ENCODE measurements at places on chromosomes 2 and 18.

DNA sequence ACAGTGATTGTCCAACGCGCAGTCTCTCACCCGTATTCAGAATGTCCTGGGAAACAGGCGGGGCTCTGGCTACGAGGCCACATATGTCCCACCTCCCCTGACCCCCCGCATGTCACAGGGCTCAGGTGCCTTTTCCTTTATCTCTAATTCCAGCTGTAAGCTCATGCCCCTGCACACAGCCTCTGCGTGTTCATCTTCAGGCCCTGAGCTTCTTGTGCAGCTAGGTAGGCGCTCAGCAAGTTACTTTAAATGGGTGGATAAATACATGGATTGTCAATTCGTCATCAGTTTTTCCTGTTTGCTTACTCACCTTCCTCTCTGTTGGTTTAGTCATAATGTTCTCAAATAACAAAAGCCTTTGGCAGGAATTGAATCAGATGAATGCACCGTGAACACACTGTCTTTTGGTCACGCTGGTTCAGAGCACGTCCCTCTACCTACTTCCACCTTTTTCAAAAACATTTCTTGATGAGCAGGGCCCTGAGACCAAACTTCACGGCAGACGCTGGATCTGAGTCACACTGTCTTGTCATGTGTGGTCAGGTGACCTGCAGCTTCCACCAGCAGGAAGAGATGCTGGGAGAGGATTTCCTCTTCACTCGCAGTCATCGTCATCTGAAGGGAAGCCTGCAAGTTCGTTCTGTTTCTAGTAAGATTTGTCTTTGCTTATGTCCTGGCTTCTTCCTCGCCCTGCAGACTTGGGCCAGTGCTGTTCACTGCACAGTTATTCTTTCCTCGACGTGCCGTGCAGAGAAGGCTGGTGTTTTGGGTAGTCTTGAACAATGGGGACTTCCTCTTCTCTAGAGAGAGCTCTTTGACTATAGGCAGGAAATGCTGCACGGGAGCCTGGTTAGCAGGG, 138.1 kb downstream of the PTGR3 start:
- DNase-seq = peak; percentile 59

DNA sequence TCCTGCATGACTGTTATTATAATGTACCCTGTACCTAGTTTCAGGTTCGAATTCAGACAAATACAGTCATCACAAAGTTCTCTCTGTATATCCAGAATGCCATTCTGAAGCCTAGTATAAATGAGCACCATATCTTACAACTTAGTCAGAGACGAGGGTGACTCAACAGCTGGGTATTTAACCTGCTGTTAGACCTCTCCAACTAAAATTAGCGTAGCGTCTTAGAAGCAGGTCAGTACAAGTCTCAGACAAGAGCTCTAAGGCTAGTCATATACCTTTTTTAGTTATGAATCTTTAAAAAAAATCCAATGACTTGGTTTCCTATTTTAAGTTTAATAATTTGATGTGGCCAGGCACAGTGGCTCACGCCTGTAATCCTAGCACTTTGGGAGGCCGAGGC, 74.1 kb downstream of the CABYR start:
- DNase-seq = peak; percentile 57

GRCh38 chr2:104896446-104896845, 42.5 kb downstream of the POU3F3 start:
- DNase-seq = no peak

DNA sequence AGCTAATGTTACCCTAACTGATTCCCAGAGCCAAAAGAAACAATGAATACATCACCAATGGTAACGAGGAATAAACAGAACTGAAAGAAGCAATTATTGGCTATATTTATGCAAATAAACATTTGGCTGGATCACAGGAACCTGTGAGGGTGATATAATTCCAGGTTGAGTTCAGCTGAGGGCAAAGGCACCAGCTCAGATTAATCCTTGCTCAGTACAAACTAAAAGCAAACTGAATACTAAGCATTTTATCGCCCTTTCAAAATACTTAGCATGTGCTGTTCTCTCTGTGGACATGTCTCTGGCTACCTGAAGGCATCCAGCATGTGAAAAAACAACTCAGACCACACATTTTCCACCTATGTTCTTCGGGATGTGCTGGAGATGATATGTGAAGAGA, 791.7 kb downstream of the METTL4 start:
- DNase-seq = no peak

DNA sequence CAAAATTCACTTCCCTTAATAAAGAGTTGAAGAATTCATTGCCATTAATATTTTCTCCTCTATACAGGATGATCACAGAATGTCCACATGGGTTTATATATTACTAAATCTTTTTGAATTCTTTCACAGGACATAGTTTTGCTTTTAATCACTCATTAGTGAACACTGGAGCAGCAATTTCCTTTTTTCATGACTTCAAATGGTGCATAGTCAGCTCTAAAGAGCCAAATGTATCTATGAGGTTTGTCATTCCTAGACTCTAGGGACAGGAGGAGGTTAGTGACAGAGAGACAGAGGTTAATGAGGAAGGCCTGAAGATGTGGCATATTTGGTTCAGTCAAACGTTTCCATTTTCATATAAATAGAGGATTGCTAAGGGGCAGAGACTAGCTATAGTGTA, 111.8 kb downstream of the FSHR start:
- DNase-seq = no peak

- DNase-seq = no peak
These were observed 44.1 kb upstream of the TTC39C start for GRCh38 chr18:23970161-23971096.

GRCh38 chr2:142868229-142868762, 9.2 kb upstream of the KYNU start:
- no peak for DNase-seq

- DNase-seq = peak; percentile 35
These were observed 43.3 kb downstream of the DDX1 start for GRCh38 chr2:15634846-15635490.

- DNase-seq = peak; percentile 60
These were observed 76.3 kb downstream of the DDX1 start for GRCh38 chr2:15667809-15668556.

- DNase-seq = no peak
These were observed 340.8 kb upstream of the SPHKAP start for GRCh38 chr2:228522276-228522675.

DNA sequence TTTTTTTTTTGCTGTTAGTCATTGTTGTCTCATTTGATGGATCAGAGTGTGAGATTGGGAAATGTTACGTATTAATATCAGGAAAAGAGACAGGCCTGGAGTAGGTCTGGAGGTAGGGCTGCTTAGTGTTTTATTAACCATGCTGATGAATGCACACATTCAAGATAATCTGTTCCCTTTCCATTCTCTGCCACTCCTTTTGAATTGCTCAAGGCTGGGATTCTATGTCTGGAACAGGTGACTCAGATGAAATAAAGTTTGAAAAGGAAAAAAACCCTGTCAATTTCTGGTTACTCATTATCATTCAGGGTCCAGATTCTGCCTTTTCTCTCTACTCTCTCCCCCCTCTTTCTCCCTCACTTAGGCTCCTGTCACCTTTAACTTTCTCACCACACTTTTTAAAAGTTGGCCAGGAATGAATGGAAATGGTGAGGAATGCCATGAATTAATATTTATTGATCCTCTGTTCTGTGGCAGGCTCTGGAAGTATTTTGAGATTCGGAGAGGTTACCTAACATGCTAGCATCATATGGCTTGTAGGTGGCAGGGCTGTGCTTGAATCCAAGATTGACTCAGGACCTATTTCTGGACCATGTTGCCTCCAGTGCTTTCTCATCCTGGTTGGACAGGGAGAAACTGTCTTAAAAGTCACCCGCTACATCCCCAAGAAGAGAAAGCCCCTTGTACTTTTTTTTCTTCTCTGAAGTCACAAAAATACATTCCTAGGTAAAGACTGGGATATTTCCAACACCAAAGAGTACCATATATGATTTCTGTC, 40.2 kb downstream of the MAP4K4 start:
- DNase-seq = peak; percentile 70

GRCh38 chr2:227025510-227025909, 138.5 kb downstream of the COL4A4 start:
- DNase-seq = no peak

DNA sequence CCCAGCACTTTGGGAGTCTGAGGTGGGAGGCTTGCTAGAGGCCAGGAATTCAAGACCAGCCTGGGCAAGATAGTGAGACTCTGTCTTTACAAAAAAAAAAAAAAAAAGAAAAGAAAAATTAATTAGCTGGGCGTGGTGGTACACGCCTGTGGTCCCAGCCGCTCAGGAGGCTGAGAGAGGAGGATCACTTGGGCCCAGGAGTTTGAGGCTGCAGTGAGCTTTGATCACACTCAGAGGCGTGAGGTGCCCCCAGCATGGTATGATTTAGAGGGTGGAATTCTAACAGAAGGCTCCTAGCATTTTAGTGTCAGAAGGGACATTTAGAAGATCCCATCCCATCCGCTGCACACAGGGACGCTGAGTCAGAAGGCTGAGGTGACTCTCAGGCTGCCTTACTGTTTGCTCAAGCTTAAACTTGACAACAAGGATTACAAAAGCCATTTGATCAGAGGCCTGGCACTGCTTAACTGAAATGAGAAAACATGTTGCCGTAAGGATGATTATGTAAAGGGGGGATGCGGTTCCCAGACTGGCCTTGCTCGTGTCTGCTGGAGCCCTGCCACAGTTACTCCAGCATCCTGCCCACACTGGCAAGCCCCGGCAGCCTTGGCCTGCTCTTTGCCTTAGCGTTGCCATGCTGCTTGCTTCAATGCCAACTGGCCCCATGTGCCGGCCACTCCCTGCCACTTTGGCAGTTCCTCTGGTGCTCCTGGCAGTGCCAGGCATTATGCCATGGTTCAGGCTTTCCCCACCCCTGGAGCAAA, 45.6 kb upstream of the SLC1A4 start:
- peak; percentile 62 for DNase-seq

- DNase-seq = peak; percentile 66
These were observed 48.0 kb downstream of the TEX44 start for GRCh38 chr2:231640641-231641111.

DNA sequence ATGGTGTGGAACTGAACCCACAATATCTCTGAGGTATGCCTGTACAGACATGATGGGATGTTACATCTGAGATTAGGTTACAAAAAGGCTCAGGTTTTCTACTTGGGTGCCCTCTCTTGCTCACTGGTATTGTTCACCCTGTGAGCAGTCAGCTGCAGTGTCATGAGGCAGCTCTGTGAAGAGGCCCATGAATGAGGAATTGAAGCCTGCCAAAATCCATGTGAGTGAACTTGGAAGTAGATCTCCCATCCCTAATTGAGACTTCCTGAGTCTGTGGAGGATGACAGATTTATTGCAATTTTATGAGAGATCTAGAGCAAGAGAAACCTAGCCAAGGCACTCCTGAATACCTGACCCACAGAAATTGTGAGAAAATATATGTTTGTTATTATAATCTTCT, 404.9 kb upstream of the ZEB2 start:
- no peak for DNase-seq

GRCh38 chr2:209556354-209556961, 132.6 kb downstream of the MAP2 start:
- peak; percentile 82 for DNase-seq

GRCh38 chr2:68418855-68419254, 48.2 kb downstream of the FBXO48 start:
- DNase-seq = no peak

DNA sequence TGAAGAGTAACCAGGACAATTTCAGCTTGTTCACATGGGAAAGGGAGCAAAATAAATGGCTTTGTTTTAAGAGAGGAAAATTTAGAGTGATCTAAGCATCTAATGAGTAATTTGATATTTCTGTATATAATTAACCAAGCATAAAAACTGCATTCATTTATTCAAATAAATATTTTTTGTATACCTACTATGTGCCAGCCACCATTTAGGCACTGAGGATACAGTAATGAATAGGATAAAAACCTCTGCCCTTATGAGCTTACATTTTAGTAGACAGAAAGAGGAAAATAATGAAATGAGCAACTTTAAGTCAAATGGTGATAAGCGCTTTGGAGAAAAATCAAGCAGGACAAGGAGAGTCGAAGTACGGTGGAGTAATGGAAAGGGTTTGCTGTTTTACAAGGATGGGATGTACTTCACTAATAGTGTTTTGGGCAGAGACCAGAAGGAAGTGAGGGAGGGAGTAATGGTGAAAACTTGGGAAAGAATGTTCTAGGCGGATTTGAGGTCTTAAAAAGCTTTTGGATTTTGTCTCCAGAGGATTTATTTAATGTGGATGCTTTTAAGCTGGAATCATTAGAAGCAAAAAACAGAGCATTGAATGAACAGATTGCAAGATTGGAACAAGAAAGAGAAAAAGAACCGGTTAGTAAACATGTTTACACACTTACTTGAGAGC, 17.4 kb downstream of the NDC80 start:
- DNase-seq = no peak

GRCh38 chr18:26356045-26356785, 130.0 kb downstream of the TAF4B start:
- DNase-seq = no peak

DNA sequence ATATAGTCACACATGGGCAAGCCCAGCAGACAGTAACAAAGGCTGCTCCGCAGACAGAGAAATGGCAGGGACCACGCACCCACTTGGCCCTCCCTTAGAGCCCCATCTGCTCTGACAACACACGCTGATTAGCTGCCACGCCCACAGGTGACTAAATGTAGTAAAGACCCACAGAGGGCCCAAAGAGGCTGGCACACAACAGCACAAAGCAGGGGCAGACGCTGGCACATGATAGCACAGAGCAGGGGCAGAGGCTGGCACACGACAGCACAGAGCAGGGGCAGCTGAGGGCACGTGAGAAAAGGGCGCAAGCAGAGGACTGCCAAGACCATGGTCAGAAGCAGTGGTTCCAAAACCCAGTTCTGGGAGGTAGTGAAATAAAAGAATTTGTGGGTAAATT, 10.6 kb downstream of the AFG3L2 start:
- DNase-seq = no peak

DNA sequence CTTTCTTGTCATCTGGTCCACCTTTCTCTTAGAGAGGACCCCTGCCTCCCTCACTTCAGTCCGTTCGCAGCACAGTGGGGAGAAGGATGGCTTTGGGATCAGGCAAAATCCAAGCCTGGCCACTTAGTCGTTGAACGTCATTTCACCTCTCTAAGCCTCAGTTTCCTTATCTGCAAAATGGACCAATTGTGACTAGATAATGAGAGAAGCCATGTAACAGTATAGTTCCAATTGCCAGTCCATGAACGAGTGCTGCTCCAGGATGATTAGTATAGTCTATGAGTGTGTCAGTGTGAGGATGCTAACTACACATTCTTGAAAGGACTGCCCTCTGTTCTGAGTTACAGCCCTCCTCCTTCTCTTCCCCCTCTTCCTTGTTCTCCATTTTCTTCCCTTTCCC, 1.1 kb downstream of the INHA start:
- no peak for DNase-seq

DNA sequence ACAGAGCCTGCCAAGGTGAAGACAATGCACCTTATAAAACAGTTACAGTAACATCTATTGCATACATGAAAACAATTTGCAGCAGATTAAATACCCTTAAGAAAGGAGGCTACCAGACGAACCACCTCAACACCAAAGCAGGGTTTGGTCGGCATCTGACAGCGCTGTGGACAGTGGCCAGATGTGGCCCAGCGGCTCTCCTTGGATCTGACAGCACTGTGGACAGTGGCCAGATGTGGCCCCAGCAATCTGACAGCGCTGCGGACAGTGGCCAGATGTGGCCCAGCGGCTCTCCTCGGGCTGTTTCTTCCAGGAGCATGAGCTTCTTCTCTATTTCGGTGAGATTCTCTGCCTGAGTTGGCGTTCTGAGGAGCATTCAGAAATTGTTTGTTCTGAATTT, 211.6 kb downstream of the ANKRD30B start:
- DNase-seq = no peak

All from cardiac fibroblast (primary cell).